ENCODE measurements at places on chromosomes 6 and 20.

DNA sequence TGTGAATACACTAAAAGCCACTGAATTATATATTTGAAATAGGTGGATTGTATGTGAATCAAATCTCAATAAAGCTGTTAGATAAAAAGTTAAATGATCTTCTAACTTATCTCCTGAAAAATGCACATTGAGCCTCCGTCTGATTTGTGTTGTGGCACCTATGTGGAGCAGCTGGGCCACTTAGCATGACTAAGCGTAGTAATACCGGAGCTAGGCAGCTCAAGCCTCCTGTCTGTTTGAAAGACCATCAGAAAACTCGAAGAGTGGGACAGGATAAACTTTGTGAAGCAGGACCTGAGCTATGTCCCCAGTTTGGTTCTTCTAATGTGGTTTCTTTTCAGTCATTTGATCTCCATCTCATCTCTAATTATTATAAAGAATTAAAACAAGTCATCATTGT, 11.0 kb upstream of the NOL7 start:
- DNase-seq: no peak

- peak; percentile 61 for DNase-seq
Observed at GRCh38 chr6:52286798-52287432, 2.4 kb upstream of the MCM3 start.

DNA sequence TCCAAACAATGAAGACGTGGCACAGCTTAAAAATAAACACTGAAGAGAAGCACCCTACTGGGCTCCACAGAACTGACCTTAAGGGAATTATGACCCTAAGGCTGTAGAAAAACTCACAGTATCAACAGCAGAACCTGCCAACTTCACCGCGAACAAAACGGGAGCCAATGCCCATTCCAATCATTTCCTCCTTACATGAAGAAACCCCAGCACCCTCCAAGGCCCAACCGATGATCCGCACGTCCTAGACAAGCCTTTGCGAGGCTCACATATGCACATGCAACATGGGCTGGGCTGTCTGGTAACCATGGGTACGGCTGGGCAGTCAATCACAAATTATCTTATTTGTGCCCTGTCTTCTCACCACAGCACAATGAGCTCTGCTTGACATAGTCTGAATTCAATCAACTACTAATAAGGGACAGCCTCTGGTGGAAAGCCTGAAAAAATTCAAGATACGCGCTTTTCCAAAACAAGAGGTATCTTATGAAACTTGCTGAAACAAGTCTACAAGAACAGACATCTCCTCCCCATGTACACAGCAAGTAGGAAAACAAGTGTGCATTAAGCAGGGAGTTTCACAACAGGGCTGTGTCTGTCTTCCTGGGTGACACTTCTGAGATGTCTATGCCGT, 1.7 kb downstream of the DIDO1 start:
- no peak for DNase-seq

DNA sequence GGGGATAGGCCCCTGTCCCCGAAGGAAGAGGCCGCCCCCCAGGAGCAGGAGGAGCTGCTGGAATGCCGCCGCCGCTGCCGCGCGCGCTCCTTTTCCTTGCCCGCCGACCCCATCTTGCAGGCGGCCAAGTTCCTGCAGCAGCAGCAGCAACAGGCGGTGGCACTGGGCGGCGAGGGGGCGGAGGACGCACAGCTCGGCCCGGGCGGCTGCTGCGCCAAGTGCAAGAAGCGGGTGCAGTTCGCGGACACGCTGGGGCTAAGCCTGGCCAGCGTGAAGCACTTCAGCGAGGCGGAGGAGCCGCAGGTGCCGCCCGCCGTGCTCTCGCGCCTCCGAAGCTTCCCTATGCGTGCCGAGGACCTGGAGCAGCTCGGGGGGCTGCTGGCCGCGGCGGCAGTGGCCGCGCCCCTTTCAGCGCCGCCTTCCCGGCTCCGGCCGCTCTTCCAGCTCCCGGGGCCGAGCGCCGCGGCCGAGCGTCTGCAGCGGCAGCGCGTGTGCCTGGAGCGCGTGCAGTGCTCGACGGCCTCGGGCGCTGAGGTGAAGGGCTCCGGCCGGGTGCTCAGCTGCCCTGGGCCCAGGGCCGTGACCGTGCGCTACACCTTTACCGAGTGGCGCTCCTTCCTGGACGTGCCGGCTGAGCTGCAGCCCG, 630 bp downstream of the PPP1R3G start:
- no peak for DNase-seq

DNA sequence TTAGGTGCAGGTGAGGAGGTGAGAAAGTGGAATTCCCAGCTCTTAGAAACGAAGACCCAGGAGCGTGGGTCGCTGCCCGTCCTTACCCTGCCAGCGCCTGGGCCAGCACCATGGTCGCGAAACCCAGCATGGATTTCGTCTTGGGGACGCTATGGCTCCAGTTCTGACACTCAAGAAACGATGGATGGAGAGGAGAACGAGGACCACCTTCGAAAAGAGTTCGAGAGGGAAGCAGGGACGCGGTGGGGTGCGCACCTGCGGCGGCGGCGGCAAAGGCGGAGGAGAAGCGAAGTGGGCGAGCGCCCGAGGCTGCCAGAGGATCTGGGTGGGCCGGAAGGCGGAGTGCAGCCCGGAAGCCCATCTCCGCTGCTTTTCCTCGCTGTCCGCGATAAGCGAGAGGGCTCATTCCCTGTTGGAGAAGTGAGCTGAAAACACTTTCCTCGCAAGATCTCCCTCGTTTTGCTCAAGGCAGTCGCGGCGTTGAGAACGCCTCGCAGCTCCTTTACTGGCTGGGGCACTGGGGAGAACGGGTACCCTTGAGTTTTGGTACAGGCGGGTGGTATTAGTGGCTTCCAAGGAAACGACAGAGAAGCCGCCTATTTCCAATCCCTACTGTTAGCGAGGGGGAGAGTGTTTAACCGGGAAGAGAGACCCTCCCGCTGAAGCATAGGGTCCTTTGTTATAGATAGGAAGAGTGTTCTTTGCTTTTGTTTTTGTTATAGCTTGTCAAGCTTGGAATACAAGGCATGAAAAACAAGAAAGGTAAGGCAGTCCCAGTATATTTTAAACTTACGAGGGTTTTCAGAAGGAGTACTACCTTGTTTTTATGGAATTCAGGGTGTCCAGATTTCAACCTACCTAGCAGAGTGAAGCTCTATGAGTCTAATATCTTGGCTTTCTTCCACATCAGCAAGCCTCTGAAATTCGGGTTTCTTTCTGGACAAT, 109.5 kb downstream of the TRIM27 start:
- no peak for DNase-seq

- no peak for DNase-seq
Observed at GRCh38 chr6:69835414-69836179, 30.8 kb upstream of the COL19A1 start.

DNA sequence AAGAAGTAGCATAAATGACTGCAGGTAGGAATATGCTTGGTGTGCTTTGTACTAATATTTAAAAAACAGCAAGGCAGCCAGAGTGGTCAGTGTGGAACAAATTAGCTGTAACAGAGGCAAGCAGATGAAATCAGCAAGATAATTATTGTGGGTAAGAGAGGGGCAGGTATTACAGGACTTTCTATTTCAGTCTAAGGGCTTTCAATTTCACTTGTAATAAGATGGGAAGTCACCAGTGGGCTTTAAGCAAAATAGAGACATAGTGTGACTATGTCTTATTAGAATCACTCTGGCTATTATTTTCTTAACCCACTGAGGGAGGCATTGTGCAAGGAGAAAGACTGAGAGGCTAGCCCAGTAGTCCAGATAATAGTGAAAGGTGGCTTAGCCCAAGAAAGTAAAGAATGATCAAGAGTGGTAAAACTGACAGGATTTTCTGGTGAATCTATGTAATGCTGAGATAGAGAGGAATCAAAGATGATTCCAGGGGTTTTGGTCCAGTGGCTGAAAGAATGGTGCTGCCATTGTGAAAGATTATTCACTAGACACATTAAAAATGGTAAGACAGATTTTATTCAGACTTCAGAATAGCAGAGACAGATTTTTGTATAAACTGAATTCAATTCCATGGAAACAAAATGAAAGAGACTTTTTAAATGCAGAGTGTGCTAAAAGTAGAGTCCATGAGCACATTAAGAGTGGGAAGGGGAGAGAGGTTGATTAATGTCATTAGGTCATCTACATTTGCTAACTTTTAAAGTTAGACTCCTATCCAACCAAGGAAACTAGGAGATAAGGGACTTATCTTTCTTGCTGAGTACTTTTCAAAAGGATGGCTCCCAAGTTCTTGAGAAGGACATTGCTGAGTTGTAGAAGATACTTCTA, 1136.0 kb downstream of the HACE1 start:
- DNase-seq: no peak

DNA sequence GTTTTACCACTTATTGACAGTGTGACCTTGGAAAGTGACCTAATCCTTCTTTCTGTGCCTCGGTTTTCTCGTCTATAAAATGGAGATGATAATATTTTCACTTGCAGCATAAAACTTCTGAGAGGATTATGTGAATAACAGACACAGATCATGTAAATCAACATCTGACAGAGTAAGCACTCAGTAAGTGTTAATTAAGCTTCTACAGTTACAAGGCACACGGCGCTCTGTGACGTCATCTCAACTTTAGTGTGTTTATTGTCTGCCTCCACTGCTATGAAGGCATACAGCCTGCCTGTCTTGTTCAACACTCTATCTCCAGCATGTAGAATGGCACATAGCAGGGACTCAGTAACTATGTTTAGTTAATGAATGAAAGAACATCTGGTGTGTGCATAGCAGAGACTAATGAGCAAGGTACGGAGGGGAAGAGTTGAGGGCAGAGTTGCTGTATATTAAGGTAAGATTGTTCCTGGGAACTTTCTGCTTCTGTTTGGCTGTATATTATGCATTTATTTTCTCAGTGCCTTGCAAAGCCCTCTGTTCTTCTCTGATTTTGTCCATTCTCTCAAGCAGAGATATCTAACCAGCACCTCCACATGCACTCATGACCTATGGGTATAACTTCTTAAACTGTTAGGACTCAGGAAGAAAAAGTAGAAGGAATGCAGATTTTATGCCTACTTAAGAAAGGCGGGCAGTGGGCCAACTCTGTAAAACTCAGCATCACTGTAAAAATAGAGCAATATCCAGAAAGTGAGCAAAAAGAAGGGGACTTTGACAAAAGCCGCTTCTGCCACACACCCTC, 66.4 kb upstream of the STMND1 start:
- DNase-seq: no peak

Measured in stimulated activated CD4-positive, alpha-beta T cell treated with anti-CD3 and anti-CD28 coated beads, Interleukin-15, amount 100 ng/mL, for 48 hours (primary cell).